AG04449 (cell line): ENCODE measurements at places on chromosomes 13 and 19.

GRCh38 chr13:78593652-78594455 is 9.5 kb downstream of the POU4F1 start:
- DNase-seq: no peak

GRCh38 chr19:7456964-7457541 is 31.8 kb downstream of the PEX11G start:
- DNase-seq: no peak

- DNase-seq: no peak
These were observed 15.2 kb upstream of the SUPT20H start for GRCh38 chr13:37074703-37075102.

DNA sequence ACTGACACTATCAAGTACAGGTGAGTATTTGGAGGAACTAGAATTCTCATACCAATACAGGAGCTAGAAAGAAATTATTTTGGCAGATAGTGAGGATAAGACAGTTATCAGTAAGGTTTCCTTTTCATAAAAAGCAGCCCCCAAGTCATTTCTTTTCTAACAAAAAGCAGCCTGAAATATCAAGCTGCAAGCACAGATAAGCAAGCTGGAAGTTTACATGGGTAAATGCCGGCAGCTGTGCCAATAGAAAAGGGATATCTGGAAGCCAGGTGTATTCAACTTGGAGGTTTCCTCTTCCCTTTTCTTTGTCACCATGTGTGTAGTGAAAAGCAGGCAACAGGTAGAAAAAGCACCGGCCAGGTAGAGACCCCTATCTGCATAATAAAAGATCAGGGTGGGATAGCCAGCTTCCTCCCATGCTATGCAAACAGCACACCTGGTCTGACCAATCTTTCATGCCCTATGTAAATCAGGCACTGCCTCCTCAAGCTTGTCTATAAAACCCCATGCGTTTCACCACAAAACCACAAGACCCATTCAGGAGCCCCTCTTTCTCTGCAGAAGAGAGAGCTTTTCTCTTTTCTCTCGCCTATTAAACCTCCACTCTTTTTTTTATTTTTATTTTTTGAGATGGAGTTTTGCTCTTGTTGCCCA is 22.9 kb downstream of the CYP4F2 start:
- no peak for DNase-seq

DNA sequence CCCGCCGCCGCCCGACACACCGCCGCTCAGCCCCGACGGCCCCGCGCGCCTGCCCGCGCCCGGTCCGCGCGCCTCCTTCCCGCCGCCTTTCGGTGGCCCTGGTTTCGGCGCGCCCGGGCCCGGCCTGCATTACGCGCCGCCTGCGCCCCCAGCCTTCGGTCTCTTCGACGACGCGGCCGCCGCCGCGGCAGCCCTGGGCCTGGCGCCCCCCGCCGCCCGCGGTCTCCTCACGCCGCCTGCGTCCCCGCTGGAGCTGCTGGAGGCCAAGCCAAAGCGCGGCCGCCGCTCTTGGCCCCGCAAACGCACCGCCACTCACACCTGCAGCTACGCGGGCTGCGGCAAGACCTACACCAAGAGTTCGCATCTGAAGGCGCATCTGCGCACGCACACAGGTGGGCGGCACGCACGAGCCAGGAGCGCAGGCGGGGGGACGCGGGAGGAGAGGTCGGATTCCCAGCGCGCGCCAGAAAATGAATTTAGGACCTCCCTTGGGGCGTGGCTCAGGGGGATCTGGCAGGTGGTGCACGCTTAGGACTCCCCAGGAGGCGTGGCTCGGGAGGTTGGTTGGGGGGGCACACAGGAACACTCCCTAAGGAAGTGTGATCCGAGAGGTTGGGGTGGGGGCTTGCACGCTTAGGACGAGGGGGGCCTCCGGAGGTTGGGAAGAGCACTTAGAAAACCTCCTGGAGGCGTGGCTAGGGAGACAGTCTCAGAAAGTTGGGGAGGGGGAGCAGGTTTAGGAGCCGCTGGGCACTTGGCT is 1.2 kb downstream of the KLF2 start:
- no peak for DNase-seq

DNA sequence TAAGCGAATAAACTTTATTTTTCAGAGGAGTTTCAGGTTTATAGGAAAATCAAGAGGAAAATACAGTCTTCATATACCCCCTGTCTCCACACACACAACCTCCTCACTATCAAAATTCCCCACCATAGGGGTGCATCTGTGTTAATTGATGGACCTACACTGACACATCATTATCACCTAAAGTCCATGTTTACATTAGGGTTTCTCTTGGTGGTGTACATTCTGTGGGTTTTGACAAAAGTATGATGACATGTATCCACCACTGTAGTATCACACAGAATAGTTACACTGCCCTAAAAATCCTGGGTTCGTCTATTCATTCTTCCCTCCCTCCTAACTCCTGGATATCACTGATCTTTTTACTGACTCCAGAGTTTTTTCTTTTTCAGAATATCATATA is 654.2 kb downstream of the UQCRFS1 start:
- DNase-seq: no peak

DNA sequence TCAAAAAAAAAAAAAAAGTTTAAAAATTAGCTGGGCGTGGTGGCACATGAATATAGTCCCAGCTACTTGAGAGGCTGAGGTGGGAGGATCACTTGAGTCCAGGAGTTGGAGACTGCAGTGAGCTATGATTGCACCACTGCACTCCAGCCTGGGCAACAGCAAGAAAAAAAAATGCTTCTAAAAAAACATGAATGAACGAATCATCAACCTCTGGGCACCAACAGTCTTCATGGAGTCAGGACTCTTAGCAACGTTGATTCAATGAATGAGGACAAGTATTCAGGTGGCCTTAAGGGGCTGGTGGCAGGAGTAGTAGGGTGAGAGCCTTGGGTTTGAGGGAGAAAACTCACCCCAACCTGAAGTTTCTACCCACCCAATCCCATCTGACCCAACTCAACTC is 20.6 kb upstream of the OLFM2 start:
- DNase-seq: no peak

GRCh38 chr13:63696055-63696454 is 2280.4 kb upstream of the PCDH20 start:
- peak; percentile 10 for DNase-seq

DNA sequence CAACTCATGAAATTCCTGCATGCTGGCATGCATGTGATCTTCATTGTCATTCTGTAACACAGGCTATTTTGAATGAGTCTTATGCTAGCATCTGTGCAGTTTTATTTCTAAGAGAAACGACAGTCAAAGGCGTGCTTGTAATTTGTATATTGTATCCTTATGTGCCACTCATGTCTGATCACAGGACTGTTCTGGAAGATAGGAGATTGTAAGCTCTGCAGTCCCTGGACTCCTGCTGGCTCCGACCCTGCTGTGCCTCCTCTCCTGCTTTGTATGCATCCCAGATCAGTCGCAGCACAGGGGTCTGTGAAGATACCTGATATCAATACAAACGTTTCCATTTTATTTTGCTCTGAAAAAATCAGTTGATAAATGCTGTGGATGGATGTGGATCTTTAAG is 653.1 kb downstream of the LIG4 start:
- no peak for DNase-seq

GRCh38 chr13:99270518-99270917 is 12.3 kb upstream of the GPR18 start:
- no peak for DNase-seq

DNA sequence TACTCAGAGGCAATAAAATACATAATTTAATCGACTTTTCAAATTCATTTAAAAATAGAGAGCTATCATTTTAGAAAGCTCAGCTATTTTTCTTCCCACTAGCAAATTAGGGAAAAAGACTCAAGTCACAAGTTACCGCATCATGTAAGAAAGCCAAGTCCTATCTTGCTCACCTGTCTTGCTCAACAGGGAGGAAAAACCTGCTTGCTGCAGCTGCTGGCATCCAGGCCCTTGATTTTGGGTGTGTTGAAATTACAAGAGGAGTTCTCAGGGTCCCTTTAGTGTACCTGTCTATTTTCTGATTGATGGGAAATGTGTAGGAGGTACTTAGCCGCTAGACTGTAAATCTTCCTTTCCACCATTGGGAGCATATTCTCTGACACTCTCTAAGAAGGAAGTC is 22.2 kb downstream of the SLC10A2 start:
- no peak for DNase-seq

DNA sequence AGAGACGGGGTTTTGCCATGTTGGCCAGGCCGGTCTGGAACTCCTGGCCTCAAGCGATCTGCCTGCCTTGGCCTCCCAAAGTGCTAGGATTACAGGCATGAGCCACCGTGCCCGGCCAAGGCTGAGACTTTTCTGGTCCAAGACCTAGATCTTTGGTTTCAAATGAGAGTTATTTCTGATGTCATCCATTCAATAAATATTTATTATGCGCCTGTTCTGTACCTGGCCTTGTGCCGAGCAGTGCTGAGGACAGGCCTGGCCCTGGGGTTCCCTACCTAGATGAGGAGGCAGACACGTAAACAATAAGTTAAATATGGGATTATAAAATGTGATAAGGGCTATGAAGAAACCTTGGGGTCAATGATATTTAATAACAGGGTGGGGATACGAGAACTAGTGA is 4.5 kb downstream of the RELB start:
- no peak for DNase-seq

DNA sequence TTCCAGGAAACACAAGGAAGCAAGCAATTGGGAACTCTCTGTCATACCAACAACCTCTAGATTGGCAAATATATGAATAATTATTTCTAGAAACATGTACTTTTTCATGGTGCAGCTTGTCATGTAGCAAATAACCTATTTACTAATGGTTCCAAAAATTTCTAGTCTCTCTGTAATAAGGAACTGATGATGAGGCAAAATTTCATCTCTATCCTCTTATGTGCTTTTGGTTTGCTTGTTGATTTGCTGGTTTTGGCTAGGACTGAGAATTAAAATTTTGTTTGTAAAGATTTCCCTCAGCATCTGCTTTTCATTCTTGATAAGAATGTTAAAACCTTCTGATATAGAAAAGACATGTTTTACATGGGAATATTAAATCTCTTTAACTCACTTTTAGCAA is 123.2 kb upstream of the UFM1 start:
- DNase-seq: no peak

GRCh38 chr19:16030964-16031871 is 45.1 kb upstream of the TPM4 start:
- no peak for DNase-seq

DNA sequence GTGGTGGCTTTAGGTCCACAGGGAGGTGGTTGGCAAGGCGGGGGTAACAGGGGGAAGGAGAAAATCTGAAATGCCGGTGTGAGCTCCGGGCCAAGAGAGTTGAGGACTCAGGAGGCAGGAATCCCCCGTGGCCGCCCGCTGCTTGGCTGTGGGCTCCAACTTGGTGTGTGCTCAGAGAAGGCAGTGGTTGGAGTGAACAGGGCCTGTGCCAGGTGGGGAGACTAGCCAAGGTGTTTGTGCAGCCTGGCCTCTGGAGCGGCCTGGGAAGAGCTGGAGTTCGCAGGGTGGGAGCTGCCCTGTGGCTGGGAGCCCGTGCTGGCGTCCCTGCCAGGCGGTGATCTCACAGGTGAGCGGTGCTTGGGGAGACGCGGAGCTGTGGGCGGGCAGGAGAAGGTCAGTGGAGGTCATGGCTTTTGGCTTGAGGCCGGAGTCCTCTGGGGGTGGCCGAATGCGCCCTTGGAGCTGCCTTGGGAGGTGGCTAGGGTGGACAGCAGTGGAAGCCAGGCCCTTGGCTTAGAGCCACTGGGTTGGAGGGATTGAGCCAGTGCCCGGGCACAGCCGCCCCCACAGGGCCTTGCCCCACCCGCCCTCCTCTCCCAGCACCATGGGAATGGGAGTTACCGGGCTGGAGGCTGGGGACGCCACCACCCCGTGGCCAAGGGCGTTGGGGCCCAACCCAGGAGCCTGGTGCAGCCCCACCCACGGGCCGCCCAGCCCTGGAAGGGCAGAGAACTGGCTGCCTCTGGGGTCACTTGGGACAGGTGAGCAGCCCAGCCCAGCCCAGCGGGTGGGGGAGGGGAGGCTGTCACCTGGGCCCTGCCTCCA is 7.1 kb upstream of the CIRBP start:
- no peak for DNase-seq

DNA sequence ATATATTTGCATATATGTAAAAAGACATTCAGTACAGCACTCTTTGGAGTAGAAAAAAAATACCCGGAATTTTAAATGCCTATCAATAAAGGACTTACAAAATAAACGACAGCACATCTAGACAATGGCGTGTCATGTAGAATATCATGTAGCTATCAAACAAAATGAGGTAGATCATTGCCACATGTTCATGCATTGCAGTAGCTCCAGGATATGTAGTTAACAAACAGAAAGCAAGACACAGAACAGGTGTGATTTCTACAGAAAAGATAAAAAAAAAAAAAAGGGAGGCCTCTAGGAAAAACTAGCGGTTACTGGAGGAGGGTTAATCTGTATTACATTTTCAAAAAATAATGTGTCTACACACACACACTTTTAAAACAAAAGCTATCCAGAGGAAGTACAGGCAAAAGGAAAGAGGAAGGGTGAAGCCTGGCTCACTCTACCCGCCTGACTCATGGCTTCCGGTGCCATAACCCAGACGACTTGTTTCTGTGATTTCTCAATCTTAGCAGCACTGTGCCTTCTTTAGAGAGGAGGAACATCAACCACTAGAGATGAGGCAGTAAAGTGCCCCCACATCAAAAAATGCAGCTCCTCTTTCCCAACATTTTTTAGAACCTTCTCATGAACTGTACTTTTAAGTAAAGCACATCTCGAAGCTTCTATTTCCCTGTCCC is 6.9 kb downstream of the KCTD12 start:
- peak; percentile 9 for DNase-seq

- DNase-seq: no peak
These were observed 25.2 kb downstream of the DGKH start for GRCh38 chr13:42073683-42074082.

DNA sequence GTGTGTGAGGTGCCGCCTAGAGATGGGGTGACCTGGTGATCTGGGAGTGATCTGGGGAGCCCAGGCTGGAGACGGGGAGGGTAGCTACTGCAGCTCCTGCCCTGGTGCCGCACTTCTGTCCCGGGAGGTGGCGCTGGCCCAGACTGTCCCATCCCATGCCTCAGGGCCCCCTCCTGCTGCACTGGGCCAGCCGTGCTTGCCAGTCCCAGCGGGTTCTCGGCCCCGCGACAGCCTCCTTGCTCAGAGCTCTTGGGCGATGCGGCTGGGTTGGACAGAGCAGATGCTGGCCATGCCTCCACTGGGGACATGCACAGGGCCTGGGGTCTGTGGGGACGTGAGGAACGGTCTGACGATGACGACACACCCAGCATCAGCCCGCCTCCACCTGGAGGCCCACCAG is 2.5 kb downstream of the RAX2 start:
- no peak for DNase-seq

DNA sequence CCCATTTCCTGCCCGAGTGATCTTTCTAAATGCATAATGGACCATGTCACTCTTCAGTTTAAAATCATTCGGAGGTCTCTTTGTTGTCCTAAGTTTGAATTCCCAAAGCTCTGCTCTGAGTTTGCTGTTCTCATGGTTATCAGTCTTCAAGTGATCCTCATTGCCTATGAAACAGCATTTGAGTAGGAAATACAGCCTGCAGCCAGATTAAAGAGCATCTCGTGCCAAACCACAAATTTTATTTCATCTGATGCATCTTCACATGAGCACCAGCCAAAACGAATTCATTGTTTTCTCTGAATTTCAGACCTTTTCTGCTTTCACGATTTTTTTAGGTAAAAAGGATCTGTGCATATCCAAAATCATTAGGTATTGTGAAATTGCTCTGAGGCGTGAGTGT is 299.6 kb downstream of the TDRD3 start:
- no peak for DNase-seq
